Stimulated activated CD4-positive, alpha-beta T cell treated with anti-CD3 and anti-CD28 coated beads, TNF-alpha, amount 100 ng/mL, for 48 hours (primary cell): ENCODE measurements at places on chromosomes 7 and 10.

DNA sequence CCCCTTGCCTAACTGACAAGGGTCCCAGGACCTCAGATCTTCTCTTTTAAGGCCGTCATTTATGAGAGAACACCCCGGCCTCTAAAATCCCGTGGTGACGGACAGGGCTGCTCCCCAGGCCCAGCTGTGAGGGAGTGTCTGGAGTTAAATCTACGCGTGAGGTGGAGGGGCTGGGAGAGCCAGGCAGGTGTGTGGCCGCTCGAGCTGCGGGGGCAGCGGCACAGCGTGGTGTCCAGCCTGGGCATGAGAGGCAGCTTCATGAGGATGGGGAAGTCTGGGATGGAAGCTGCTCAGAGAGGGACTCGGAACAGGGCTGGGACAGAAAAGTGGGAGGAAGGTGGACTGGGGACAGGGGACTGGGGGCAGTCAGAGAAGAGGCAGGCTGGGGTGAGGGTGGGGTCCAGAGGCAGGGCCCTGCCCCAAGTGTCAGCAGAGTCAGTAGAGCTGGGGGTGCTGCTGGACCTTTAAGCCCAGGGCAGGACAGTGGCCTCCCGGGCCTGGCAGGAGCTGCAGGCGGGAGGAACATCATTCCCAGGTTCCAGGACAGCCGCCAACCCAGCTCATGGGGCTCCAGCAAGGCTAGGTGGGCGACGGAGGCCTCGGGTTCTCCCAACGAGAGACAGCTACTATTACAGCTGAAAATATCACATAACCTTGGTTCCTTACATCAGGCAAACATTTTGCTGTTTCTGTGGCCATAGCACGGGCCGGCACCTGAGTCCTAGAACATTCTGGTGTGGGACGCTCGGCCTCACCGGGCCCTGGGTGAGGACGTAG lies 55.2 kb downstream of the JAKMIP3 start:
- no peak for DNase-seq

GRCh38 chr10:98878418-98878817 lies 357.2 kb downstream of the HPSE2 start:
- no peak for DNase-seq

DNA sequence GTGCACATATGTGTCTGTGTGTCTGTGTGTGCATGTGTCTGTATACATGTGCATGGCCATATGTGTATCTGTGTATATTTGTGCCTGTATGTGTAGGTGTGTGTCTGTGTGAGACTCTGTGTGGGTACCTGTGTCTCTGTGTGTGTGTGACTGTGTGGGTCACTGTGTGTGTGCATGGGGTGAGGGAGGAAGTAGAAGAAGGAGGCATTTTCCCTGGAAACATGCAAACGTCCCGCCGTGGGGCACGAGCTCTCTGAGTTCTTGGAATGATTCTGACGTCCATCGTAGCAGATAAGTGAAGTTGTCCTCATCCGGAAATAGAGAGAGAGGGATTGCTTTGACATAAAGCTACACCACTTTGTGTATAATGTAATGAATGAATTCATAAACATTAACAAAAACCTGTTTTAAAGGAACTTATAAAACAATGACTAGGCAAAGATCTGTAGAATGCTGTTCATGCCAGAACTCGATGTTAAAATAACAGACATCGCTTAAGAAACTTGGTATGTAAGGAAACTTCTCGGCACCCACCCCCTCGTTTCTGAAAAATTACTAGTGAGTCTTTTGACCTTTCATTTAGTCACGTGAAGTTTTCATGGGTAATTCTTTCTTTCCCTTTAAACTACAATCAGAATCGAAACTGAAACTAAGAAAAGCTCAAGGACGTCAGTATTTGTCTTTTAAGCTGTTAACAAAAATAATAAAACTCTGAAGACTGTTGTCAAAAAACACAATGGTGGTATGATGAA lies 43.6 kb upstream of the KLF6 start:
- no peak for DNase-seq

GRCh38 chr7:33757563-33758165 lies 147.7 kb upstream of the BMPER start:
- no peak for DNase-seq

DNA sequence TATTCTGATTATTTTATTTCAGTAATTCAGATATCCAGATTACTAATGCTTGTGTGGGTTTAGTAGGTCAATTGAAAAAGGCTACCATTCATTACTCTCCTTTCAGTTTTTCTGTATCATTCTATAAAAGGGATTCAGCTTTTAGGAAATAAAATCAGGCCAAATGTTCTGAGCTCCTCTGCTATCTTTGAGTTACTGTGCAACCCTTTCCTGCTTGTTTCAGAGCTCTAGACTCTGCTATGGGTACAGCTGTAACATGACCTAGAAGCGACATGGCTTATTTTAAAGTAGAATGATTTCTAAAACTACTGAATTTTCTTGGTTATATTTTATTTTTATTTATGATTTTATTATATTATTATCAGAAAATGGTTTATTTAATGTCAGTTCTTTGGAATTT lies 142.8 kb downstream of the LYZL1 start:
- DNase-seq: no peak

DNA sequence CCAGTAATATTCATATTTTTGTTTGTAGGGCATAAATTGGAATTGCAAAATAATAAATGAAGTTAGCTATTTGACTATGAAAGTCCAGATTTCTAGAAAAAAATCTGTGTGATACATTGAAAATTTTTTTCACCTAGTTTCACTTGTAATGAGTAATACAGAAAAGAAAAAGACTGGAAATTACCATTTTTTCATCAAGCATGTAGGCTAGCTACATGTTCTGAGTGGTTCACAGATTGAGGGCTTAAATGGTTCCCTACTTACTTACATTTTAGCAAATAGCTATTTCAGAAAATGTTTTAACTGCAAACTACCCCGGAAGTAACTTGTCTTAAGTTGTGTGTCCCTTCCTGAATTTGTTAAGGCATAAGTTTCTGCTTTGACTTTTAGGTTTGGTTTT lies 396.0 kb downstream of the PHF14 start:
- no peak for DNase-seq

DNA sequence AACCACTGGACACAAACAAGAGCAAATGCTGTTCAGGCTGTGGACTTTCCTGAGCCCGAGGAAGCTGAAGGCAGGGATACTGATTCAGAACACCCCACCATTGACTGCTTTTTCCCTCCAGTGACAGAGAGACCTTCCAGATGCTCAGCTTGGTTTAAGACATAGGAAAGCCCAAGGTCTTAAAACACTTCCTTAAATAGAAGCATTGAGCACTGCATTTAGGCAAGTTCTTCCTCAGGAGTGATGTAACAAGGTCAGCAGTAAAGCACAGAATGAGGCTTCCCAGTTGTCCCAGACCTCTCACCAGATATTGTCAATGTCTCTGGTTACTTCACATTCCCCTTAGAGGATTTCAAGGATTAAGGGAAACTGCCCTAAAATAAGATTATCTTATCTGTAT lies 19.6 kb upstream of the CDCA7L start:
- no peak for DNase-seq

- DNase-seq: no peak
These were observed 13.6 kb upstream of the LIMK1 start for GRCh38 chr7:74069790-74070618.

DNA sequence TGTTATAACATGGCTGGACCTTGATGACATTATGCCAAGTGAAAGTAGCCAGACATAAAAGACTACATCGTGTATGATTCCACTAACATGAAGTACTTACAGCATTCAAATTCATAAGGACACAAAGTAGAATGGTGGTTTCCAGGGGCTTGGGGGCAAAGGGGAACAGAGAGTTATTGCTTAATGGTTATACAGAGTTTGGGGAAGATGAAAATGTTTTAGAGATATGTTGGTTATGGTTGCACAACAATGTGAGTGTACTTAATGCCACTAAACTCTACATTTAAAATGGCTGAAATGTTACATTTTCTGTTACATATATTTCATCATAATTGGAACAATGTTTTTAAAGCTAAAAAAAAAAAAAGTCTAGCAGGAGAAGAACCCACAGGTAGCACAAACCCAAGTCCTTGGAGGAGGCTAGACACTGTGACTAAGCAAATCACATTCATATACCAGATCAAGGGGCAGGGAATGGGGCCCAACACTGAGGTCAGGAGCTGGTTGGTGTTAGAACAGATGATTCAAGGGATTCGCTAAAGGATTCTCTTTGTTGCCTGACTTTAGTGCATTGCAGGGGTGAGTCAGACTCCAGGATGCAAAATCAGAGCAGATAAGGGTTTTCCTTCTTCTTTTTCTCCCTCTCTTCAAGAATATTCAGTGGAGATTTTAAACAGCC lies 25.1 kb upstream of the AOAH start:
- DNase-seq: no peak

DNA sequence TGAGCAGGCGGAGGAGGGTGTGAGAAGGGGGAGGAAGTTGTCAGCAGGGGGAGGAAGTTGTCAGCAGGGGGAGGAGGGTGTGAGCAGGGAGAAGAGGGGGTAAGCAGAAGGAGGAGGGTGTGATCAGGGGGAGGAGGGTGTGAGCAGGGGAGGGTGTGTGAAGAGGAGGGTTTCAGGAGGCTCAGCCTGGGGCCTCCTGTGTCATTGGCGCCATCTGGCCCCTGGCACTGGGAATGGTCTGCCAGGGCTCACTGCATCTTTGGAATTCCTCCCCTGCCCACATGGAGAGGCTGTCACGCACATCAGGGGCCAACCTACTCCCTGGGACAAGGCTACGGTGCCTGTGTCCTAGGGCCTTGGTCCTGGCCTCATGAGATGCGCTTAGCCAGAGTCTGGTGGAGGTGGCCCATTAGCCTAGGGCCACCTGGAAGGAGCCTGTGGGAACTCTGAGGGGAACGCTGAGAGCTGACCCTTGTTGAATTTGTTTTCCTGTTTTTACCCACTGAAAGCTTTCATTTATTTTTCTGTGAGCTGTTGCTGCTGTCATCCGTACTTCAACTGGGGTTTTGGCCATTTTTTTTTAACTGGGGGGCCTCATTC lies 18.0 kb downstream of the CAMK2B start:
- no peak for DNase-seq

DNA sequence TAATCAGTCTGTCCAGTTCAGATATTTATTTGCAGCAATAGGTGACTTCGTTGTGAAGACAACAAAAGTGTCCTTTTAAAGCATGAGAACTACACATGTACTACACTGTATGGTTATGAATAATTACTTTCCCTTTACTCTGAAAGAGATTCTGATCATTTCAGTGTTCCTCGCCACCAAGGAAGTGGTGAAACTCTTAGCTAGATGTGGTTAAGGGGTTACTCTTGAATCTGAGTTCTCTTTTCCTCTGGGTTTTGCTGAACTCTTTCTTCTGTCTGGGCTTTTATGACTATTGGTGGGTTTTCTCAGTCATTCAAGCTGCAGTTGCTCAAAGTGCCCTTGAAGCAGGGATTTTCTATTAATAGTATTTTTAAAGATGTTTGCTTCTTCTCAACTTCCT lies 127.9 kb upstream of the SEM1 start:
- DNase-seq: no peak

DNA sequence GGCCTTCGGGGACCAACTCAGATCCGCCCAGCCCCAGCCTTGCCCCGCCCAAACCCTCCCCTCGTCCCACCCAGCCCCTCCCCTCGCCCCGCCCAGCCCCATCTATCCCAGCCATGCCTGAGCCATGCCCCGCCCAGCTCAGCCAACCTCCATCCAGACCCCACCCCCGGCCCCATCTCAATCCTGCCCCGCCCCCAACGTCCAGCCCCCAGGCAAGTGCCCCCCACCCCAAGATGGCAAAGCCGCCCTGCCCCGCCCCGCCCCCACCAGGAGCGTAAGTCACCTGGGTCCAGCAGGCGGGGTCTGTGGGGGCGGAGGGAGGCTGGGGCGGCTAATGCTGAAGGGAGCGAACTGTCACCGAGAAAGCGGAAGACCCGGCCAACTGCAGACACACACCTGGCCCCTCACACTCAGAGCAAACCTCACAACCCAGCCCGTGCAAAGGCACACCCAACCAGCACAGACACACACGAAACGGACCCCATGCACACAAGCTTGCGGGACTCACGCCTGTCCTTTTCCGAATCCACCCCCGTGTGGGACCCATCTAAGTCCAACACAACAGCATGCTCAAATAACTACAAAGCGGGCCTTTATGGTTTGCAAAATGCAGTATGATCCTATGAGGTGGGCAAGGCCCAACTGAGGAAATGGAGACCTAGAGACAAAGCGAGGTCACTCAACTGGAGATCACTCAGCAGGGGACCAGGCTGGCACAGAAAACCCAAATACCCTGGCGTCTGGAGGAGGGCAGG lies 11.5 kb upstream of the OGA start:
- DNase-seq: no peak

GRCh38 chr7:38168890-38169570 lies 9.0 kb upstream of the STARD3NL start:
- DNase-seq: no peak

- no peak for DNase-seq
These were observed 262.4 kb downstream of the CDK14 start for GRCh38 chr7:90858546-90858945.

- no peak for DNase-seq
These were observed 21.1 kb upstream of the AUTS2 start for GRCh38 chr7:69577221-69577620.

GRCh38 chr10:125130916-125131315 lies 29.4 kb downstream of the CTBP2 start:
- no peak for DNase-seq

- DNase-seq: no peak
These were observed 700.7 kb downstream of the PHTF2 start for GRCh38 chr7:78499283-78499682.

DNA sequence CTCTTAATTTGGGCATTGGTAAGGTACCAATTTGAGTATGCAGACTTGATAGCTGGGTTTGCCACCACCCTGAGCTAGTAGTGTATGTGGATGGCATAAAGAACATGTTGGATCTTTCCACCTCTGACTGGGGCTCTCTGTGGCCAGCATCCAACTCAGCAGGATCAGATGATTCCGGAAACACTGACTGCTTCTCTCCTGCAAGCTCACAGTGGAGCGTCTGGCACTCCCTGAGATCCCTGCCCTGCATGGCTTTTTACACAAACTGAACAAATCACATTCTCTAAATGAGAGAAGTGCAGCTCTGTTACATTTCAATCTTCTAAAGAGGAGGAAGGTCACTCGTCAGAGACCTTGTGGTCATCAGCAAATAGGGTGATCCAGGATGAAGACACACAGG lies 1057.5 kb downstream of the NRG3 start:
- no peak for DNase-seq

DNA sequence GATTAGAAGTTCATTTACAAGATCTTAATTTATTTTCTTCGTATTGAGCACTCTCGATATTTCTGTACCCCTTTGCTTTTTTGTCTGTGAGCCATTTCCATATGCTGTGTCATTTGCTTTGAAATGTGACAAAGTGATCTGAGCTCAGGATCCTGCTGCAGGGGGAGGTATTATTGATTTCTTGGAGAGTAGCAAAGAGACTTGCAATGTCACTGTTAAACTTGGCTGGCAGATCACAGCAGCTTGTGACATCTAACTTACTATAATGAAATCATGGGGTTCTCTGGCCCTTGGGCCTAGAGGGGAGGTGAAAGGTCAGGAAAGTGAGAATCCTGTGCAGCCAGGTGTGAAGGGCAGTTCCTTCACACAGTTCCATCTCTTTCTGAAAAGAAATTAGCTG lies 923.4 kb downstream of the REEP3 start:
- DNase-seq: no peak
